ENCODE measurements at places on chromosomes 3 and 15.

- DNase-seq: no peak
These were observed 4.7 kb downstream of the TCF12 start for GRCh38 chr15:56923174-56923591.

DNA sequence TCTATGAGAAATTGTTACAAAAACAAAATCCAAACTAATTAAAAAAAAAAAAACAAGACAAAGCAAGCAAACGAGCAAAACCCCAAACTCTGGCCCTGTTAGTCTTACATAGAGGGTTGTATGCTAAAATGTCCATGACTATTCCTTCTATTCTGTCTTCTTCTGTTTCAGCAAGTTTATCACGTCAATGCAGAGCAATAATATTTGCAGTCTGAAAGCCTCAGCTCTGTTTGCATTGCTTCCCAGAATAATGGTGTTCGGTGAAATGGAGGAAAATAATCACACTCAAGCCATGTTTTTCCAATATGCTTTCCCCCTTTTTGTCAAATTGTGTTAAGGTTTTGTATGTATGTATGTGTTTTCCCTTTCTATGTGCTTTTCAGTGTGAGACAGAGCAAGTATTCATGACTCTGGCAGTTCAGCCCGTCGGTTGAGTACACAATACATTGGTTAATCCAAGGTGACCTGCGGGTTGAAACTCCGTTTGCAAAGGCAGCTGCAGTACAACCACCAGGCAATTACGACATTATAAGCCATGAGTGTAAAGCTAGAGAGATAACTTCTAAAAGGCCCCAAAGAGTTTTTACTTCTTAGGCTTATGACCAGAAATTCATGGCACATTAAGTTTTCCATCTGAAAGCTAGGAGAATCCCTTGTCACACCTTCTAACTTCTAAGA, 34.9 kb upstream of the MAGI1 start:
- no peak for DNase-seq

- DNase-seq: no peak
These were observed 138.6 kb downstream of the DMXL2 start for GRCh38 chr15:51483985-51484384.

GRCh38 chr3:71360764-71361163, 222.8 kb downstream of the FOXP1 start:
- no peak for DNase-seq

DNA sequence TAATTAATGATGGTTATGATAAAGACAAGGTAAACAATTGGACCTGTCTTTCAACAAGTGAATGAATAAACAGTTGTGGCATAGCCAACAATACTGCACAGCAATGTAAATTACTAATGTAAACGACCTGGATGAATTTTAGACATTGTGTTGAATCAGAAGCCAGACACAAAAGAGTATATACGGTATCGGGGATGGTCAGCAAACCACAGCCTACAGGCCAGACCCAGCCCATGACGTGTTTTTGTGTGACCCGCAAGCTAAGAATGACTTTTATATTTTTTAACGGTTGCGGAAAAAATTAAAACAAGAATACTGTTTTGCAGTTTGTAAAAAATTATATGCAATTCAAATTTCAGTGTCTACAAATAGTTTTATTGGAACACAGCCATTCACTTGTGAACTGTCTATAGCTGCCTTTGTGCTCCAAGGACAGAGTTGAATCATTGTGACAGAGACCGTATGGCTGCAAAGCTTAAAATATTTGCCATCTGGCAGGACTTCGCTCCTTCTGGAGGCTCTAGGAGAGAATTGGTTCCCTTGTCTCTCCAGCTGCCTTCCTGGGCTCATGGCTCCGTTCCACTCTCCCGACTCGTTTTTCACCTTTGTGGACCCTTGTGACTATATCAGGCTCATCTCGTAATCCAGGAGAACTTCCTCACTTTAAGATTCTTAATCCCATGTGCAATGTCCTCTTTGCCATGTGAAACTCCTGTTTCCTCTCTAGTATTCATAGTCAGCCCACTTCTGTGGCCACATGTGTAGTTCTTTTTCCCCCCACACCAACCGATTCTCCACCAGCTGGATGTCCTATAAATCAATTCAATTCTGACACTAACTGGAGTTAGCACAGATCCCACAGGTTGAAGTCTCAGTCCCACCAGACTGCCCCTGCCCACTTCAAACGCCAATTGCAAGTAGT, 72.7 kb downstream of the CMTM8 start:
- no peak for DNase-seq

DNA sequence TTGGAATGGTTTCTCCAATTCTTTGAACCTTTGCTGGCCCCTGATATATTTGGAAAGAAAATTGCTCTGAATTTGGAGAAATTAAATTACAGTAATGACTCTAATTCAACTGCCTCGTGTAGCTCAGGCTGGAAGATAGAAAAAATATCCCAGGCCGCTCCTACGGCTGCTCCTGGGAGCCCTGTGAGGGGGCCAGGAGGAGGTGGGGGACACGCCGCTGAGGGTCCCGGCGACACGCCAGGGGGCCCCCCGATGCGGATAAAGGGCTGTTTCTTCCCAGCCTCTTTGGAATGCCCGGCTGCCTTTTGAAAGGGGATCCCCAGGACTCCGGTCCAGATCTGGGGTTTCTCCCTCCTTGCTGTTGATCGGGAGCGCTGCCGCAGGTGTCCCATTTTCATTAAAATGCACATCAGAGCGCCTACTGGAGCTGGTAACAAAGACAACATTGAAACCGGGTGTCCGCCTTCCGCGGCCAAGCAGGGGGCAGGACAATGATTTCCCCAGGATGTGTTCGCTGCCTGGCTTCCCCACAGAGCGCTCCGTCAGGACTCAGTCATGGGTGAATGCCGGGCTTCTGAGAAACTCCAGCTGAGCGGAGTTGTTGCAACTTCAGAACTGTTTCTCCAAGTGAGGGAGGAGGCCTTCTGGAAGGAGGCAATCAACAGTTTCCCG, 200.1 kb upstream of the KBTBD8 start:
- DNase-seq: no peak

GRCh38 chr15:66838671-66839239, 136.7 kb downstream of the SMAD6 start:
- no peak for DNase-seq
